Suppressor macrophage (primary cell): ENCODE measurements at places on chromosomes 11 and 22.

DNA sequence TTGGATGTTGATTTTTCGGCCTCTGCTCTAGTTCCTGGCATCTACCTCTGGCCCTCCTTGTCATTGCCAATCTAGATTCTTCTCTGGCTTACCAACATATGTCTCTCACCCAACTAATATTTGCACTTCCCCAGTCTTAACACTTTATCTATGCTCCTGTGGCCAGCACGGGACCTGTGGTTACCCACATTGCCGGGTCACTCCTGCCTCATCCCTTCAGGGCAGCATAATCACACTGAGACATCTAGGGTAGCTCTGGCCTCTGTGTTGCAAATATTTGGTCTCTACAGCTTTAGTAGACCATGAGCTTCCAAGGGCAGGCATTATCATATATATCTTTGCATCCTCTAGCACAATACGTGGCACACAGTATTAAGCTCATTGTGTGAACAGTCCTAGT is 182.0 kb upstream of the ARHGAP20 start:
- no peak for DNase-seq

GRCh38 chr11:96275801-96276594 is 67.0 kb downstream of the MAML2 start:
- no peak for DNase-seq

GRCh38 chr11:77127235-77127911 is 673 bp upstream of the MYO7A start:
- DNase-seq, result peak; percentile 50

GRCh38 chr11:115338476-115338875 is 165.7 kb downstream of the CADM1 start:
- no peak for DNase-seq

DNA sequence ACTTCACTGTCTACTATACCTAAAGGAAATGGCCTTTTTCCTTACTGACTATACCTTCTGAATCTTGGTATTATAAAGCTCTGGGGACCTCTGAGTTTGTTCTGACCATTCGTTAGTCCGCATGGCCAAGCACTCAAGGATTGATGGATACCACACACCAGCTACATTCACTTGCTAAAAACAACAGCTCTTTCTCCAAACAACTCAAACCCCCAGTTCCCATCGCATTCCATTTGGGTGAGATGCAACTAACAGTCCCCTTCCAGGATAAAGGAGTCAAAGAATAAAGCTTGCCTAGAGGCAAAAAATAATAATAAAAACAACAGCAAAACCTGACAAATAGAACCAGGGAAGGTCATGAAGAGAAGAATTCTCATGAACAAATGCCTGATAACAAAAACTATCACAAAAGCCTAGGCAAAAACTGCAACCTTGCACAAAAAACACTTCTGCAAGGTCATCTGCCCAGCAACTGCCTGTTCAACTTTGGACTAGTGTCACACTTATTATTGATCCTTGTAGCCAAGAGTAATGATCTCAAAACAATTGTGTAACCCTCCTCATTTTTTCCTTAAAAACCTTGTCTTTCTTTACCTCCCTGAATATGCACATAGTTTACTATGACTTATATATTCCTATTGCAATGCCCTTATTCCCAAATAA is 139.0 kb upstream of the GUCY1A2 start:
- no peak for DNase-seq

DNA sequence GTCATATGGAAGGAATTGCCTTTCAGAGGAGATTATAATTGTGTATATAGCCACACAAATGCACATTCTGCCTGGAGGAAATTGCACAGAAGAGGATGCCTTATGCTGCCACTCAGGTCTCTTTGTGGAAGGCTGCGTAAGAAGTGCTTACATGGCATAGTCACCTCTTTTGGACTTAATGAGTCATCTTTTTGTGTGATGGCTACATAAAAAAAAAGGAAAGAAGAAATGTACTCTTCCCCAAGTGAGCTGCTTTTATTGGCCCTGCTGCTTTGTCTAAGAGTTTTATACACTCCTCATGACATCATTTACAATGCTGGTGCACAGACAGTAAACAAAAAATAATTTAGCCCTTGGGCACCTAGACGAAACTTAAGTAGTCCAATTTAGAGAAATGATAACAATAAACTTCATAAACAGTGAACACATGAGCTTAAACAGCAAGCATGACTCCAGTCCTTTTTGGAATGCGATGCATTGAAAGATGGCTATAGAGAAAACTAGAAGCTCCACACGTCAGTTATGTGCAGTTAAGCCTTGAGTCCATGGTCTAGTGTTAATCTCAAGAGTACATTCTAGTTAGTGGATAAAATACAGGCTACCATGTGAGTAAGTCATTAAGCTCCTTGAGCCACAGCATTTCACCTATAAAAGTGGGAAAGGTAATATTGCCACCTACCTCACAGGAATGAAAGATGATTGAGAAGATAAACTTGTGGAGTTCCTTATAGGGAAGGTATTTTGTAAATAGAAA is 12.0 kb downstream of the CSTPP1 start:
- peak; percentile 39 for DNase-seq
